ENCODE measurements at places on chromosomes 13 and 19.

DNA sequence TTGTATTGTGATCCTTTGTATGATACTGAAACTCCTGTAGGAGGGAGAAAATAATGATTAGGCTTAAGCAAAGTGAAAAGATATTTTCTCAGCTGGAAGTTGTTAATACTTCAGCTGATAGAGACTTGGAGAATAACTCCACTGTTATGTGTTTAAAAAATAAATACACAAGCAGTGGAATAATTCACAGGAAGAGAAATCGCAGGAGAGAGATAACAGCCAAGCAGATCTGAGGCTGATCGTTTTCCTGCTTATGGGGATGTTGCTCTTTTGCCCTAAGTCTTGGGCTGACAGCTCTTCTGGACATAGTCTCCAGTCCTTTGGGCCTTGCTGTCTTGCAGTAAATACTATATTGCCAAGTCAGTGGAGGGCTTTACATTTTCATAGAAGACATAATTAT lies 93.3 kb downstream of the OLFM4 start:
- no peak for DNase-seq

- no peak for DNase-seq
Measured at GRCh38 chr19:5407356-5407755, 47.9 kb upstream of the ZNRF4 start.

DNA sequence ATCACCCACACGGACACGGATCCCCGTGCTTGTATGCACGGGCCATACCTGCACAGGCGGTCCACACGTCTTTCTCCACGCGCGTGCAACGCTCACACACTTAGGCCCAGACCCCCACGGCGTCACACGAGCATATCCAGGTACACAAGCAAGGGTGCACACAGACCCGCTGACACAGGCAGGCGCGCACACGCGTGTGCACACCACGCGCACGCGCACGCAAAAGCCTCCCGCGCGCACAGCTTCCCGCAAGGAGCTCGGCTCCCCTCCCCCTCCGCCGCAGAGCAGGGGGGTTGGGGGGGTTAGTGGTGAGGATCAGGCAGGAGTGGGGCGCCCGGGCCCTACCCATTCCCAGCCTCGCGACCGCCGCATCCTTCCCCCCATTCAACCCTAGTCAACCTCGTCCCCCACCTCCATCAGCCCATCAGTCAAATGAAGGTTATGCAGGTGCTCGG lies 407 bp downstream of the RAB3A start:
- no peak for DNase-seq

DNA sequence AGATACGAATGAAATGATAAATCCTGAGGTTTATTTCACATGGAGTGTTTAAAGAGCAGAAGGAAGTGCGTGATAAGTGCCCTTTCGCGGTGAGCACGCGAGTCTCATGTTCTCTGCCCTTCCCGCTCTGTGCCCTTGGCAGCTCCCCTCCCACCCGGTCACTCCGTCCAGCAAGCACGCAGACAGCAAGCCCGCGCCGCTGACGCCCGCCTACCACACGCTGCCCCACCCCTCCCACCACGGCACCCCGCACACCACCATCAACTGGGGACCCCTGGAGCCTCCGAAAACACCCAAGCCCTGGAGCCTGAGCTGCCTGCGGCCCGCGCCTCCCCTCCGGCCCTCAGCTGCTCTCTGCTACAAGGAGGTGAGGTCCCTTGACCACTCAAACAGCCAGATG lies 37.4 kb upstream of the TEX29 start:
- DNase-seq: no peak

DNA sequence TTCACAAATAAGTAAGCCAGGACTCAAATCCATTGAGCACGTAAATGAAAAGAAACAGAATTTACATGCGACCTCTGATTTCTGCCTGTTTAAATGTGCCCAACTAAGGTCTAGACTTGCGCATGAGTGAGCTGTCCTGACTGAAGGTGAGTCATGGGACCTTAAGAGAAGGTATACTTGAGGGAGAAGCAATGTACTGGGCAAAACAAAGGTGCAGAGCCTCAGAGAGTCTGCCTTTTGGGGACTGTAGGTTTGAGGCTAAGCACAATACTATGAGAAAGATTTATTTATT lies 45.8 kb downstream of the UFM1 start:
- DNase-seq: no peak

DNA sequence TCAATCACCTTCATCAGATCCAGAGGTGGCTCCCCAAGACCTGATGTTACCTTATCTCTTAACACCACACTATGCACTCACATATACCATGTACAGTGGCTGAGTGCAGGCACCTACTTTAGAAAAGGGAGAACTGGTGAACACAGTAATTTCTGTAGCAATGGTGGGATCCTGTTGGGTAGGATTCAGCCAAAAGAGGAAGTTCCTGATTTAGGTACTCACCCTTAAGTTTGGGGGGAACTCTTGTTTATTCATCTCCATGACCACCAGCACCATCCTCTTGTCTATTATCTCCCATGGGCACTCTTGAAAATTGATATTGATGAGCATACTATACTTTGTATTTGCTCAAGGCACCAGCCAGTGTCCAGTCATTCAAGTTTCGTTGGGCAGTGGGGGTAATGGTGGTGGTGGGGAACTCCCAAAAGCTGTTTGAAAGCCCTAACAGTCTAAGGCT lies 324.4 kb downstream of the LMO7 start:
- peak; percentile 36 for DNase-seq

DNA sequence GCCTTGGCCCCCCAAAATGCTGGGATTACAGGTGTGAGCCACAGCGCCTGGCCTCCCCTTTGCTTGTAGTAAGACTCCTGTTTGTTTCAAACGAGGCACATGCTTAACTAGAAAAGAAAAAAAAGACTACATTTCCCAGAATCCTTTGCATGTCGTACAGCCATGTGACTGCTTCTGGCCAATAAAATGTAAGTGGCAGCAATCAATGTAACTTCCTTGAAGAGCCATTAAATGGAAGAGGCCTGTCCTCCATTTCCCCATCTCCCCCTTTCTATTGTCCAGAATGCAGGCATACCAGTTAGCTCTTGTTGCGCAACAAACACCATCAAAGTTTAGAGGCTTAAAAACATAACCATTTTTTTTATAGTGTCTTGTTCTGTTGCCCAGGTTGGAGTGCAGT lies 10.4 kb upstream of the GPR32 start:
- no peak for DNase-seq

DNA sequence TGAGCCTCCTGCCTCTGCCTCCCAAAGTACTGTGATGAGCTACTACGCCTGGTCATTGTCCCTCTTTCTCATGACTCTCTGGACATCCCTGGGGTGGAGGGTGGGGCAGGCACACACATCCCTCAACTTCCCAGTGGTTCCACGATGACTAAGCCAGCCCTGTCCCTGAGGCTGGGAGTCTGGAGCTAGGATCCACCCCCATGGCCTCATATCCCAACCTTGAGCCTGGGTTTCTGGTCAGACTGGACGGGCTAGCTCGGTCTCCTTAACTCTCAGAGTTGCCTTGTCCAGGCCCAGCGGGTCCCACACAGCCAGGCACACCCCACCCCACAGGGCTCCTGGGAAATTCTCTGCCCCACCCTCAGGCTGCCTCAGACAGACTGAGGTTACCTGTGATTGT lies 19.6 kb downstream of the IER2 start:
- no peak for DNase-seq

- no peak for DNase-seq
Measured at GRCh38 chr13:80877209-80877943, 536.5 kb upstream of the SPRY2 start.

DNA sequence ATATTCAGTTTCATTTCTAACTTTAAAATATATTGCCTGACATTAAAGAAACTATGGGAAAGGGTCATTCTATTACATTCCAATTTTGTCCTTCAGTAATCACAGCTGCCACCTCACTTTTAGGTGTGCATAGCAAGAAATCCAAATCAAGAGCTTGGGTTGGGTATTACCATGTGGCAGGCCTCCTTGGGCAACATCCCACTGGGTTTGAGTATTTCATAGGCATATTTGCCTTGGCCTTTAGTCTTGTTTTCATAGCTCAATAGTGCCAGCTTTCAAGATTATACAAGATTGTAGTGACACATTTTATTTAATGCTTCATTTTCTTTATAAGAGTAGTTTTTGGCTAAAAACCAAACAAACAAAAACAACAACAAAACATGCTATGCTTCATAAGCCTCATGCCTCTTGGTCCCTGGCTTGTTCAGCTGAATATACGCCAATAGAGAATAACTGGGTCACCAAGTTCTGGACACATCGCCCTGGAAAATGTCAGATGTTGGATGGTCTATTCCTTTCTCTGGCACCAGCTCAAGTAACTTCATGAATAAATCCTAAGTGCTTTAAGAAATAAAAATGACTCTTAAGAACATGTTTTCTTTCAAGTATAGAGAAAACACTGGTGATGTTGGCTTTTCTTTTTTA lies 167.4 kb upstream of the STARD13 start:
- DNase-seq: no peak
